Left colon (tissue), 2 donors: ENCODE measurements at places on chromosomes 3 and 15. TPM values are rescaled to one million over a fixed set of nuclear protein-coding genes. Genes with fewer than 3 reads are reported as not detected.

DNA sequence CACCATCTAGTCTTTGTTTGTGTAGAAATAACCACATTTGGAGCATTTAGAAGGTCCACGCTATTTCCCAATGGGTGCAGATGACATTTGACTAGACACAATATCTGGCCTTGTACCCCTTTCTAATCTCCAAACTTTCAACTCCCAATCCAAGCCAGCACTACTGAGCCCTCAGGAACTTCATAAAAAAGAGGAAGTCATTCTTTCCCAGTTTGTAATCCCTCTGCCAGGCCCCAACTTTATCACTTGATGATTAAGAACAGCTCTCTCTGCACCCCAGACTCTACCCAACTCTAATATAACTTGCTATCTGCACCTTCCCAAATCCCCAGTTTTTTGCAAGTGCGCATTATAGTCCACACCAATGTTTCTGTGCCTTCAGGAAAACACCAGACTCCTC is 170.2 kb downstream of the KCNMB2 start:
- DNase-seq, result no peak

The GCNT3 gene
- 526 TPM for total RNA-seq

DNA sequence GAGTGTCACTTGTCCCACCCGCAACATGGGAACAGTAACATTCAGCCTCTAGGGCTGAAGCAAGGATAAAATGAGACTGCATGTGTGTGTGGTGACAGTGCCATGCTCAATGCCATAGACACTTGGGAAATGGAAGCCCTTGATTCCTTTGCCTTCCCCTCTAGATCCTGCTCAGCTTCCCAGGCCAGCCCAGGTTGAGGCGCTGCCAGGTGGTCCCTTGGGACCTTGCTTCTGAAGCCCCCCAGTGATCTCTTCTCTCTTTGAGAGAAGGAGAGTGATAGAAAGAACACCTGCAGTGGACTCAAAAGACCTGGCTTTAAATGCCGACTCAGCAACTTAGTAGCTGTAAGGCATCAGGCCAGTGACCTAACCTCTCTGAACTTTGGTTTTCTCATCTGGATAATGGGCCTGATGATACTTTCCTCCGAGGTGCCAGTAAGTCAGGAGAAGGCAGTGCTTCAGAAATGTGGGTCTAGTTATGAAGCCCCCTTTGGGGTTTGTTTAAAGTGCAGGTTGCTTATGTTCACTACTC is 144.5 kb downstream of the RPLP1 start:
- no peak for DNase-seq

GRCh38 chr15:53512029-53512428 is 247.4 kb downstream of the WDR72 start:
- DNase-seq, result no peak

- no peak for DNase-seq
Measured at GRCh38 chr3:119330858-119331257, 36.7 kb downstream of the ARHGAP31 start.

The ACTRT3 gene
- 1.5 TPM for total RNA-seq

The ABI3BP gene
- total RNA-seq, result 12.9 TPM

- DNase-seq, result no peak
Measured at GRCh38 chr3:141413801-141414689, 45.7 kb downstream of the ZBTB38 start.

DNA sequence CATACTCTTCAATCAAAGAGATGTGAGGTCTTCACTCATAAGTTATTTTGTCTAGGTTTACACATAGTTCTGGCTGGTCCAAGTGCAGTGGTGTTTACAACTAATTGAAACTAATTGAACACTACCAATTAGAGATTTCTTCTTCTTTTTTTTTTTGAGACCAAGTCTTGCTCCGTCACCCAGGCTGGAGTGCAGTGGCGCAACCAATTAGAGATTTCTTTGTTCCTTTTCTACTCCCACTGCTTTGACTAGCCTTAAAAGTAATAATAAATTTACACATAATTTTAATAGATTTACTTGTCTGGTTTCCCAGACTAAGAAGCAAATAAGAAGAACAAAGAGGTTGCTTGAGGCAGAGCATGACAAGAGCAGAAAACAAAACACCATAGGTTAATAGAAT is 6.7 kb upstream of the DENND6A start:
- DNase-seq, result no peak
